Naive thymus-derived CD4-positive, alpha-beta T cell (primary cell): ENCODE measurements at places on chromosomes 7 and 10.

DNA sequence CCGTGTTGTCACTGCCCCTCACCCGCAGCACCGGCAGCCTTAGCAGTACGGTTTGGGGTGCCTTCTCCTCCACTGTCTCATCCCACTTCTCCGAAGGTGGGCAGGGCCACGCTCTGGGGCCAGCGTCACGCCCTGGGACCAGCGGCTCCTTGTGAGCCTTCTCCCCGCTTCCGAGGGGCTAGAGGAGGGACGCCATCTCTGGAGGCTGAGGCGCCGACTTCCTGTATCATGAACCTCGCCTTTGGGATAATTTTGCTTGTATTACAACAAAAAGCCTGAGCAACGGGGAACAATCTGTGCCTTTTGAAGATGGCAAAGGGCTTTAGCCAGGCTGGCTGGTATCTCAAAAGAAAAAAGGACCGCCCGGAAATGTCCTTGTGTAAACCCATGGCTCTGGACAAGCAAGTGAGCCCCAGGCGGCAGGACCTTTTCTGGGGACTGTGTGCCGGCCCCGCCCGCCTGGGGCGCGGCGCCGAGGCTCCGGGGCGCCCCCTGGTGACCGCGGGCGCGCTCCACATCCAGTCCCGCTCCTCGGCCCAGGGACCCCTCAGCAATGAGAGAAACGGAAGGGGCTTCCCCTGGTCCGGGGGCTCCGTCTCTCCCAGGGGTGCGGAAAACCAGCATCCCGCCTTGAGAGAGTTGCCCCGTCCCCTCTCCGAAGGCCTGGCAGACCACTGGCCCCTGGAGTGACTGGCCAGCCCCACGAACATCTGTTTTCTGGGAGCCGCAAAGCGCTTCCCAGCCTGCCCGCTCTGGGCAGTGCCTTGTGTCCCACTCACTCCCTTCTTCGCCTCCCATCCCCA, 3.8 kb downstream of the DEPP1 start:
- peak; percentile 81 for DNase-seq

DNA sequence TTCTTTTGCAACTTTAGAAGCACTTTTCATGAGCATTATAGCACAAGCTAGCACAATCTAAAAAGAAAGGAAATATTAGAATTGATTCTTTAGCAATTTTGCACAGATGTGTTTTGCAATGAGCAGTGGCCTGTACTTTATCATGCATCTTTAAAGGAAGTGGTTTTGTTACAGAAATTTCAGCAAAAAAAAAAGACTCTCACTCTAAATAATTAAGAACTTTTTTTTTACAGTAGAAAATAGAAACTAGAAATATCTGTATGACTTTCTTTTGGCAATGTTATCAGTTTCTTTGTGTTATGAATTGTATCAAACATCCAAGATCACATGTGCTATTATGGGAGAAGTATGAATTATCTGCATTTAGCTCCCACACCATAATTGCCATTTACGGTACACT, 195.7 kb upstream of the KLF6 start:
- no peak for DNase-seq

DNA sequence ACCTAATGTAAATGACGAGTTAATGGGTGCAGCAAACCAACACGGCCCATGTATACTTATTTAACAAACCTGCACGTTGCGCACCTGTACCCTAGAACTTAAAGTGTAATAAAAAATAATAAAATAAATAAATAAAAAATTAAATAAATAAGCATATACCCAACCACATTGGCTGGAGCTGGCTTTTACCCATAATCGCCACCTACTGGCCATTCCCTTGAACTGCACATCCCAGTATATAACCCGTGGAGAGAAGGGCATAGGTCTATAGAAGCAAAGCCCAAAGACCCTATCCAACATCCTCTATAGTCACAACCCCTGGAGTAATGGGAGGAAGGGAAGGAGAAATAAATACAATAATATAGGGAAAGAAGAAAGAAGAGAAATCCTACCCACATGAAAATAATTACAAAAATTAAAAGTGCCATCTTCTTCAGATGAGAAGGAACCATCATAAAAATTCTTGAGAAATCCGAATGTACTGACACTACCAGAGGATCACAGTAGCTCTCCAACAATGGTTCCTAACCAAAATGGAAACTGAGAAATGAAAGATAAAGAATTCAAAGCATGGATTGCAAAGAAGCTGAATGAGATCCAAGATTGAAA, 65.6 kb downstream of the TWIST1 start:
- no peak for DNase-seq

GRCh38 chr10:6208799-6209235, 6.1 kb downstream of the PFKFB3 start:
- DNase-seq = no peak

DNA sequence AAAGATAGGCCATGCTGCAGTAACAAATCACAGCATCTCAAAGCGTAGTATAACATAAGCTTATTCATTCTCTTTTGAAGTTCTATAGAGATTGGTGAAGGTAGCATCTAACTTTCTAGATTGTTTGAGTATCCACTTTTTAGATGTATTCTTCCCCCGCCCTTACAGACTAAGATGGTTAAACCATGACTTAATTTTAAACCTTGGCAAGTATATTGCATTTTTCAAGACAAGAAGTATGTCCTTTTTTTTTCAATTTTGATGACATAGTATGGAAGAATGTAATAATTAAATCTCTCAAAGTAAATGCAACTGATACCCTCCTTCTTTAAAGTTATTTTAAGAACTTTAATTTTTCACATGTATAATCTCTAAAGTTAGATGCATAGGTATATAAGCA, 190.0 kb downstream of the KCND2 start:
- no peak for DNase-seq

DNA sequence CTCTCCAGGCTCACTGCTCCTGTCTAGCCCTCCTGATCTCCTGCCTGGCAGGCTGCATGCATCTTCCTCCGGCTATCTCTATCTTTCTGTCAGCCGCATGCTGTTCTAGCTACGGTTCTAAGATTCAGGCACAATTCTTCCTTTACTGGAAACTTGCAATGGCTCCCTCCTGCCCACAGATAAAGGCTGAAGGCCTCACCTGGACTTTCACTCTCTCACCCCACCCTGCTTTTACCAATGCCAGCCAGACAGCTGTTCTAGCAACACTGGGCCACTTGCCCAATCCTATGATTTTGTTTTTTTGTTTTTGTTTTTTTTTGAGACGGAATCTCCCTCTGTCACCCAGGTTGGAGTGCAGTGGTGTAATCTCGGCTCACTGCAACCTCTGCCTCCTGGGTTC, 38.3 kb downstream of the BEND7 start:
- DNase-seq = no peak

DNA sequence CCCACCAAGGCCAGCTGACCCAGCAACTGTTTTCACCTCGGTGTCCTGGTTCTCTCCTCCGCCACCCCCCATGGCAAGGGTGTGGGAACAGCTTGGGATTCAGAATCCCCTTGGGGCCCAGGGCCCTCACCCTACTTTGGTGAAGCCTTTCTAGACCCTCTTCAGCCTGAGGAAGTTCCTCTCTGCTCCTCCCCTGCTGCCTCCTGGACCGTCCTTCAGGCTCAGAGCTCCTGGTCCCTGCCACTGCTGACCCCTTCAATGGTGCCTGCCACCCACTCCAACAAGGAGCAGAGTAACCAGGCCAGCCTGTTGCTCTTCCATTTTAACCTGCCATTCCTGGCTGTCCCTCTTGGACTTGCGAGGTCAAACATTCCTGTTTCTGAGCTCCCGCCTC, 72.0 kb upstream of the SMNDC1 start:
- DNase-seq = no peak

DNA sequence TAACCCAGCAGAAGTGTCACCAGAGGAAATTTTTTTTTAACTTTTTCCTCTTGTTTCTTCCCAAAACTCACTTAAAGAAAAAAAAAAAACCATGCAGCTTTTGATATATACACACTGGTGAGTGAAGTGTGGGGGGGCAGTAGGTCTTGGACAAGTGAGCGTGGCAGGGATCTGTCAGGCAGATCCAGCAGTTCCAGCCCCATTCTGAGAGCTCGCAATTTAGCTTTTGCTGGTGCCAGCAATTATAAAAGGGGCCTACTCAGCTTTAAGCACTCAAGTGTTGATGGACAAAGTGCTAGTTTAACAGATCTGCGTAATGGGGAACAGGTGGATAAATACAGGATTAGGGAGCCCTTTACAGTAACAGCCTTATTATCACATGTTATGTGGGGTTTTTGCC, 619.2 kb upstream of the GALNT17 start:
- no peak for DNase-seq

DNA sequence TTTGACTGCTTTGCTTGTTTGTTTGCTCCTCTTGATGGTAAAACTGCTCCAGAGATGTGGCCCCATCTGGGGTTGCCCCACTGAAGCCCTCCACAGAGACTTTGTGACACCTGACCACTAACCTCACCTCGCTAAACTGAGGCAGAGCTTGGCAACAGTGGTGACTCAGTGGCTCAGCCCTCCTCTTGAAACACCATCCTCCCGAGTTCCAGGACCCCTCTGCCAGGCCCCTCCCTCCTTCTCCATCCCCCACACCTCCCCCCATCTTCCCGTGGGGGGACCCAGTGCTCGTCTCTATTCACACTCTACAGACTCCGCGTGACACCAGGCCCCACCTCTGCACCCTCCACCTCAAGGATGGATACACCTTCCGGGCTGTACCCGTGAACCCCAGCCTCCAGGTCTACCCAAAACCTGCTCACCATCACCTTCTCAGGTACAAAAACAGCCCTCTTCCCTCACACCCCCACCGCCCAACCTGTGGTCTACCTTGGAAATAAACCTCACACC, 19.0 kb upstream of the RET start:
- DNase-seq = no peak

GRCh38 chr7:7911369-7912123, 57.0 kb upstream of the GLCCI1 start:
- no peak for DNase-seq

- DNase-seq = no peak
Observed at GRCh38 chr10:57338823-57339558, 928.7 kb downstream of the IPMK start.

GRCh38 chr10:88721392-88721791, 15.3 kb downstream of the LIPK start:
- DNase-seq = no peak

- DNase-seq = no peak
Observed at GRCh38 chr10:118171861-118172260, 125.1 kb upstream of the RAB11FIP2 start.
